ENCODE measurements at places on chromosomes 4 and X. TPM values are rescaled to one million over a fixed set of nuclear protein-coding genes. Genes with fewer than 3 reads are reported as not detected.

Gene SATL1
- total RNA-seq: not detected

Gene DCAF12L1
- not detected for total RNA-seq

Gene CRMP1
- total RNA-seq: 4.0 TPM

Gene XAGE2
- total RNA-seq: not detected

Gene FRMD7
- not detected for total RNA-seq

Gene SLC2A9
- total RNA-seq: 0.31 TPM

Gene JCHAIN
- total RNA-seq: 0.20 TPM

Gene CCNA2
- total RNA-seq: 45.4 TPM

Gene FHDC1
- total RNA-seq: 0.86 TPM

Gene HS6ST2
- total RNA-seq: 0.17 TPM
